Stimulated activated CD8-positive, alpha-beta memory T cell treated with anti-CD3 and anti-CD28 coated beads, Interleukin-12 subunit alpha, Interleukin-12 subunit beta, amount 100 ng/mL, for 4 hours (primary cell): ENCODE measurements at places on chromosomes 1 and 21.

DNA sequence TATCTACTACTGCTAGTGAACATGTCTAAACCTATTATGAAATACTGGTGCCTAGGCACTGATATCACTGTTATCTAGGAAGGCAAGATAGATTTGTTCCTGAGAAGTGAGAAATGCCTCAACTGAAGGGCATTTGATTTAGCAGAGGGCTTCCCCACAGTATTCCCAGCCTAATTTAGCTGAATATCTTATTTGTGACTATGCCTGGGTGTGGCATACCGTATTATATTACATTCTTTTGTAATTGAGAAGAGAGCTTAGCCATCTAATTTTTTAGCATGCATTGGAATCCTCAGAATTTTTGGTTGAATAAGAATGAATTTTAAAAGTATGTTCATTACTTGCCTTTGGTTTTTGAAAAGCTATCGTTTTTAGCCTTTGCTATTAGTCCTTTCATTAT, 99.1 kb downstream of the ZP4 start:
- DNase-seq, result no peak

DNA sequence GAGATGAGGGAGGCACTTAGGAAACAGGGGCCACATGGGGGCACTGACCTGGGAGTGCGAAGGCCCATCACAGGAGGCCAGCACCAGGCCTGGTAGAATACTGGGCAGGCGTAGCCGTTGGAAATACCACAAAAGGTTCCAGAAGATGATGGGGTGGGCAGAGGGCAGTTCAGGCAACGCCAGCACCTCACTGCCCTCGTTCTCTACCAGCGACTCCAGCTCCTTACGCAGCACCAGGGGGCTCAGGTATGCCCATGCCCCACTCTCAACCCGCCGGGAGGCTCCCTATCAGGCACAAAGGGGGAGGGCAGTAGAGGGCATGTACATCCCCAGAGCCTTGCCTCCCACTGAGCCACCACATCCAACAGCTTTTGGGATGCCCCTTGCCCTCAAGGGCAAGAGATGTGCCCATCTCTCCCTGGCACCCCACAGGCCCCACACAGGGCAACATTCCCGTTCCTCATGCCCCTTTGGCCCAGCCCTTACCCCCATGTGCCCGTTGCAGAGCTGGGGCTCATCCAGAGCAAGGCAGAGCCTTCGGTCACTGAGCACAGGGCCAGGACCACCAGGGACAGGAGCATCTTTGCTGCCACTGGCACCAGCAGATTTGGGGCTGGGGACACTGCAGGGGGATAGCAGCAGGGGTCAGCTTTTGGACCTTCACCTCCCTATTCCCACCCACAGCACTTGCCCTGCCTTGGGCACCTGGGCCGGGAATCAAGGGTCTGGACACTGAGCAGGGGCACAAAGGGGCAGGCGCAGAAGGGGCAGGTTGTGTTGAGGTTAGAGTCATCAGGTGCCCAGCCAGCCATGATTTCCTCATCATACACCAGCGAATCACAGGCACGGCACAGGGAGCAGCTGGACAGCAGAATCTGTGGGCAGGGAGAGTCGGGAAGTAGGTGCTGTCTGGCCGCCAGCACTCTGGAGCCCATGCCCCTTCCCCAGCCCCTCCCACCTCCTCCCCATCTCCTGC, 9.7 kb upstream of the GATAD2B start:
- no peak for DNase-seq

DNA sequence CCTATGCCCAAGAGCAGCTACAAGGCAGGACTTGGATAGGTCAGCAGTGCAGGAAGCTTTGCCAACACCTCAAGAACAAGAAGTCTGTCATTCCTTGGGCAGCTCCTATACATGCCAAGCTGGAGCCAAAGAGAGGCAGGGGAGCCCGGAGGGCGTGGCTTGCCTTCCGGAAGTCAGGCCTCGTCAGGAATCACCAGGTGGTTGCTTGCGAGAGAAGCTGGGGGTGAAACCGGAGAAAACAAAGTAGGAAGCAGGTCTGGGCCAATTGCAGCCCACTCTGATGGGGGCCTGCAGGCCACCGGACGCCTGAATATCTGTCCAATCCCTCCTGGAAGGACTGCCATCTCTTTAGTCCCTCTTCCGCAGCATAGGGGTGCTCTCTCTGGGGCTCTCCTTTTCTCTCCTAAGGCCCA, 794 bp upstream of the FAM76A start:
- DNase-seq, result no peak

DNA sequence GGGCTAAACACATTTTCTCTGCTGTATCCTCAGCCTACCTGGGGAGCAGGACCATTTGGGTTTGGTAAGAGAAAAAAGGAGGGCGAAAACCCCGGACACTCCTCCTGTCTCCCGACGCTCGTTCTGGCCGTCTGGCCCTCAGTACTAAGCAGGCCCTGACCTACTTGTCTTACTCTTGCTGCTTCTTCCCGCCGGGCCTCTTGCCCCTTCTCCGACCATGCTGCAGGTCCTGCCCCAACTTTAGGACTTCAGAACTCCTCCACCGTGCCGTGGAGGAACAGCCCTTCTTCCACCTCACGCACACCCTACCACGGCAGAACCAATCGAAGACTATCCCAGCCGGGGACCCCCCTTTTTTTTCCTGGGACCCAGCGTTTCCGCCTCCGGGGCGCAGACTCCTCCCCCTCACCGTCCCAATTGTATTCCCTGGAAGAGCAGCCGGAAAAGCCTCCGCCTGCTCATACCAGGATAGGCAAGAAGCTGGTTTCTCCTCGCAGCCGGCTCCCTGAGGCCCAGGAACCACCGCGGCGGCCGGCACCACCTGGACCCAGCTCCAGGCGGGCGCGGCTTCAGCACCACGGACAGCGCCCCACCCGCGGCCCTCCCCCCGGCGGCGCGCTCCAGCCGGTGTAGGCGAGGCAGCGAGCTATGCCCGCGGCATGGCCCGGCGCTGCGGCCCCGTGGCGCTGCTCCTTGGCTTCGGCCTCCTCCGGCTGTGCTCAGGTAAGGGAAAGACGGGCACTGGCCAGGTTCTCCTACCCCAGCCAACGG, at the start of gene CHRNB2:
Gene CHRNB2 (plus strand): TSS at position 393 of the 771 bp plus-strand sequence. CDS start 267 bp downstream, at position 660.
- peak; percentile 31 for DNase-seq

- no peak for DNase-seq
Measured at GRCh38 chr1:226116673-226117072, 54.2 kb downstream of the H3-3A start.

GRCh38 chr1:22176258-22176657, 33.4 kb upstream of the WNT4 start:
- no peak for DNase-seq

GRCh38 chr1:19191811-19192210, 18.3 kb downstream of the UBR4 start:
- no peak for DNase-seq

DNA sequence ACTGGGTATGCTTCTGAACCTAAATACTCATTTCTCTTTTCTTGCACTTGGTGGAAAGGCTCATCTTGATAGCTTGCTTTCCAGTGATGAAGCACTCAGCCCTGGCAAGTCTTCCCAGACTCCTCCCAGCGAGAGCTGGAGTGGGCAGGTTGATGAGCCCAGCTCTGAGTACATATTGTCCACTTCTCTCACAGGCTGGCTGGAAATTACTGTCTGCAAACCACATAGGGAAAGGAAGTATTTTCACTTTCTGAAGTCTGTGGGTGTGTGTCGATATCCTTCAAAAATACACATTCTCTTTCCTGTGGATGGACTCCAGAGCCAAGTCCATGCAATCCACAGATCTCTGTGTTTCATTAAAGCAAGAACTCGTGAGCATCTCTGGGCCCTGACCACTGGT, 38.7 kb upstream of the CNTN2 start:
- DNase-seq, result no peak

DNA sequence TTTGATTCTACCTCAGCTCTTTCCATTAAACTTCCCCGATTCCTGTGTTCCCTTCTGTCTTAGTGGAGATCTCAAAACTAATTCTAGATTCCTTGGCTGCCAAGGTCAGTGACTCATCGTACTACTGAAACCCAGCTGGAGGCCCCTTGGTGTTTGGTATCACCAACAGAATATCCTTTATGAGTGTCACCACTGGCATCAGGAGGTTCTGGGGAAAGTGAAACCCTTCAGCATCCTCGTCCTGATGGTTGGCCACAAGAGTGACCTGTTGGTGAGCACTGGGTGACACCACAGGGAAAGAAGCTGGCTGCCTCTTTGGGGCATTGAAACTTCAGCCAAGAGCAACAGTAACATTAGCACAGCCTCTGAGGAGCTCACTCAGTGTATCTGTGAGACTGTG, 9.6 kb downstream of the RAB42 start:
- no peak for DNase-seq

DNA sequence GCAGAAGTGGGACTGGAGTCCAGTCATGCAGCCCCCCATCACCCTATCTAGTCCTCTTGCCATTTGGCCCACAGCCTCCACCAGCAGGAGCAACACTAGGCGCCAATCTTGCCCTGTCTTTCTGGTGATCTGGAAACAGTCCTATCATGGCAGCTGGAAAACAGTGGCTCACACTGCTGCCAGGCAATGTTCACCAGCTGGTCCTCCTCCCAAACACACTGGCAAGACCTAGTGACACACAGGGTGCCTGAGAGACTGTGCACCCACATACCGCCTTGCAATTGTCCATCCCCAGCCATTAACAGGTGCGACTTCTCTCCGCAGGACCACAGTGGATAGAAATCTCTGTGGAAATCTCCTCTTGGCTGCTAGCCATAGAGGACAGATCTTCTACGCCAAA, 105.5 kb downstream of the HIVEP3 start:
- DNase-seq, result no peak

DNA sequence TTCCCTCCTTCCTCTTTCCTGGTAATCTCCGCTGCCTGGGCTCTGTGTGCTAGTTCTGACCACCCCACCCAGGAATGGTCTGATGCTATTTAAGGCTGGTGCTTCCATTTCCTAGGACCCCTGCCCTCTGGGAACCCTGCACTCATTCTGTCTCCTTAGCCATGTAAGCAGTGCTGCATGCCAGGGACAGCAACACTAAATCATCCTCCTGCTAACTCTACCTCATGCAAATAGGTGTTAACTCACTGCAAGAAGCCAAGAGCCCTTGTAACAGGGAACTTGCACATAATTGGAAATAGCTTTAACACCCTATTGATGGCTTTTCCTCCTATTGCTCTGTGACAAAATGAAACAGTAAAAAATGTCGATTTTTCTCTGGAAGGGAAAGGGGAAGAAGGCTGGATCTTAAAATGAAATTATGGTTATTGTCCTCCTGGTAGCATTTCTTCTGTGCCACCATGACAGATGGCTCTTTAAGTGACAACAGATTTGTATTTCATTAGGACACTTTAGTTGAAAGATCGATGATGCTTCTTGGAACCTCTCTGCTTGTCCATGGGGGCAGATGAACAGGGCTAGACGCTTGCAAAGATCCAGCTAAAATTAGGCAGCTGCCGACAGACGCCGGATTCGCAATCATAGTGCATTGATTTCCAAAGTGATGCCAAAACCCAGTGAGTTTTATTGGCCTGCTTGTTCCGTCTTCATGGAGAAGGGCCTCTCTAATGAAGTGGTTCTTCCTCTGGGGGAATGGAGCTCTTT, 551.7 kb downstream of the MATN1 start:
- no peak for DNase-seq

DNA sequence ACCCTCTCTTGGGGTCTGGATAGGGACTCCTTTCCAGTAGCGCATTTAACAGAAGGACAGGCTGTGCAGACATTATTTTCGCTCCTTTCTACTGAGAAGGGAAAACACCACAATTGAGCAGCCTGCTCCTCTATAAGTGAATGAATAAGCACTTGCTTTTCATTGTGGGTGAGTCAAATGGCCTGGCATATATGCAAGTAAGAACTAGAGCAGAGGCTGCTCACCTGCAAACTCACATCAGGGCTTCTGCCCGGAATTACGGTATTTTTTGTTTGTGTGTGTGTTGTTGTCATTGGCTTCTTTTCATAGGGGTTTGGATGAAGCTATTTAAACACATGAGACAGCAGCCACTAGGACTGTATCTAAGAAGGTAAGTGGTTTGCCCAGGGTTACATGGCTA, 200.1 kb upstream of the CAMK1G start:
- DNase-seq, result no peak

- no peak for DNase-seq
Measured at GRCh38 chr1:241808265-241808664, 39.7 kb upstream of the EXO1 start.

DNA sequence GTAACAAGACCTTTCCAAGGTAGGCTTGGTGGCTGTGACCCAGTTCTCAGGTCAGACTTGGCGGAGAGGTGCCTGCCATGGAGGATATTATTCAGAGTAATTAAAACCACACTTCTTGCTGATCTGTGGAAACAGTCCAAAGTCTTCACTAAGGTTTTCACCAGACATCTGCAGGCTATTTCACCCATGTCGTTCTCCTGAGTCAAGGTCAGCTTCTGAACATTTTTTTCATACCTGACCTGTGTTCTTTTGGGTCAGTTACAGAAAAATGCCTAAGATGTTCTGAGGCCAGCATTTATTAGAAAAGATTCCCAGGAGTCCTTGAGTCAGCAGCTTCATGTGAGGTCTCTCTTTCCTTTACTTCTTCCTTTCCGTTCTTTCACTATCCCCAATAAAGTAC, 54.9 kb downstream of the RGL1 start:
- DNase-seq, result no peak

DNA sequence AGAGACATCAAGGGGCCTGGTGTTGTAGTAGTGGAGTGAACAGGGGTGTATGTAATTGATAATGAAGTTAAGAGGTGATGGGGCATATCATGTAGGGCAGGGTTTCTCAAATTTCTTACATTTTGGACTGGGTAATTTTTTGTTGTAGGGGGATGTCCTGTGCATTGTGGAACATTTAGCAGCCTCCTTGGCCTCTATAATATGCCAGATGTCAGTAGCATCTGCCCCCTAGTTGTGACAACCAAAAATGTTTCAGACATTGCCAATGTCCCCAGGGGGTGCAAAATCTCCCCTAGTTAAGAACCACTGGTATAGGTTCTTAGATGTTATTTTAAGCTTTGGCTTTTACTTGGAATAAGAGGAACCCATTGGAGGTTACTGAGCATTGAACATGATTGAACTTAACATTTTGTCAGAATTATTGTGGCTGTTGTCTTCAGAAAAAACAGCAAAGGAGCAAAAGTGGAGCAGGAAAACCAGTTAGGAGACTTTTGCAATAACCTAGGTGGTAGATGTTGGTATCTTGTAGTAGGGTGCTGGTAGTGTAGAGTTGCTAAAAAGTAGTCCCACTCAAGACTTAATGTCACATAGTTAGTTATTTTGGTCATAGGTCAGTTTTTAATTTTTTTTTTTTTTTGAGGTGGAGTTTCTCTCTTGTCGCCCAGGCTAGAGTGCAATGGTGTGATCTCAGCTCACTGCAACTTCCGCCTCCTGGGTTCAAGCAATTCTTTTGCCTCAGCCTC, 6.2 kb downstream of the ZNF326 start:
- no peak for DNase-seq

GRCh38 chr1:26838474-26839338, 12.2 kb downstream of the ZDHHC18 start:
- no peak for DNase-seq

- no peak for DNase-seq
Measured at GRCh38 chr1:174074757-174075156, 52.6 kb upstream of the RC3H1 start.

- no peak for DNase-seq
Measured at GRCh38 chr1:101278845-101279244, 42.0 kb downstream of the S1PR1 start.

- no peak for DNase-seq
Measured at GRCh38 chr1:161958425-161958824, 65.2 kb downstream of the OLFML2B start.

- DNase-seq, result no peak
Measured at GRCh38 chr1:107897438-107898345, 67.3 kb downstream of the VAV3 start.

GRCh38 chr1:72434070-72434469, 151.7 kb upstream of the NEGR1 start:
- no peak for DNase-seq
